Stimulated activated CD4-positive, alpha-beta T cell treated with anti-CD3 and anti-CD28 coated beads, Interleukin-12 subunit alpha, Interleukin-12 subunit beta, amount 100 ng/mL, for 4 hours (primary cell): ENCODE measurements at places on chromosomes 16 and 17.

DNA sequence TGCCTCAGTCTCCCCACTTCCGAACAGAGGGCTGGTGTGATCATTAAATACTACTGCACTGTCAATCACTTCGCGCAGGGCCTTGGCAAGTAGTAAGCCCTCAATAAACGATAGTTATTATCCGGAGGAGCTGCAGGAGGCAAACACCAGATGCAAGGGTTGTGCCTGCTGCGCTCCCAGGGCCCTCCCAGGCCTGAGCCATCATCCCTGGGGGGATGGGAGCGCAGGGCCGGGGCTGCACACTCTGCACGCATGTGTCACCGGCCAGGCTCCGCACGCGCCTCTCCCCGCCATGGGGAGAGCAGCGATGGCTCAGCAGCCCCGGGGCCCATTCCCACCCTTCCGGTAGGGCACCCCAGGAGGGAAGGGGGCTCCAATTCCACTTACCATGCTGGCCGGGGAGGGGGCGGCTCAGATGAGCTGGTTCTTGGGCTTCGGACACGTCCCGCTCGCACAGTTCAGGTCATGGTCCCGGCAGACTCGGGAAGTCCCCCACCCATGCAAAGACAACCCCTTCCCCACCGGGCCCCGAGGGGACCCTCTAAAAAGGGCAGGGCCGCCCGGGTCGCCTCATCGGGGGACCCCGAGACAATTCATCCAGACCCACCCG lies 681 bp downstream of the XPO6 start:
- DNase-seq: peak; percentile 67

DNA sequence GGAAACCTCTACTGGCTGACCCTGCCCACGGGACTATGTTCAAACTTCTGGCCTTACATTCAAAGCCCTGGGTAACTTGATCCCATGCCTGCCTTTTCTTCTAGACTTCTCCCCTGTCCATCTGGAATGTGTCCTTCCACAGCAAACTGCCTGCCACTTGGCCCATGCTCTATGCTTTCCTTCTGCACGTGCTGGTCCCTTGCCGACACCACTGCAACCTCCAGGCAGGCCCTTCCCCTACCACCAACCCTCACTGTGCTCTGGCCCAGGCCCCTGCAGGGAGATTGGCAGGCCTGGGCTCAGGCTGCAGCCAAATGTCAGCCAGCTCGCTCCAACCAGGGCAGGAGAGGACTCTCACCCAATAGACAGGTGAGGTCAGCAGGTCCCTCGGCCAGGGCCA lies 11.0 kb downstream of the HSD11B2 start:
- no peak for DNase-seq

DNA sequence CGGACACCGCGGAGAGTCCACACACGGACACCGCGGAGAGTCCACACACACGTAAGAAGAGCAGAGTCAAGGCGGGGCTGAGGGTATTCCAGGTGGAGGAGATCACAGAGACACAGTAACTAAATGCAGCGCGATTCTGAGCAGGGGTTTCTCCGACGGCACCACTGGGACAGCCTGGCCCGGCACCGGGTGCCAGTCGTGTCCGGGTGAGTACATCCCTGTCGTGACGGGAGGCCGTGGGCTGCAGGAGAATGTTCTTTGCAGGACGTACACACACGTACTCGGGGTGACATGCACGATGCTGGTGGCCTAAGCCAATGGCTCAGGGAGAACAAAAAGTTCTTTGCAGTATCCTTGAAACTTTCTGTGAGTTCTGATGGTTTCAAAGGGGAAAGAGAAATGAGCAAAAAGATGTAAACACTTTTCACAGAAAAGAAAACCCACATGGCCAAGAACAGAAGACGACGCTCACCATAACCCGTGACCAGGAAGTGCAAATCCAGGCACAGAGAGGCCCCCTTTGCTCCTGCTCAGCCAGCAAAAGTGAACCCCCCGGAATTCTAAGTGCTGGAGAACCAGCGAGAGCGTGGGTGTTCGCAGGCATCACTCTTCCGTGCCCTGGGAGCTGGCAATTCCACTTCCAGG lies 53.7 kb upstream of the METRNL start:
- no peak for DNase-seq

GRCh38 chr16:27784351-27785306 lies 234.7 kb downstream of the KATNIP start:
- DNase-seq: no peak

DNA sequence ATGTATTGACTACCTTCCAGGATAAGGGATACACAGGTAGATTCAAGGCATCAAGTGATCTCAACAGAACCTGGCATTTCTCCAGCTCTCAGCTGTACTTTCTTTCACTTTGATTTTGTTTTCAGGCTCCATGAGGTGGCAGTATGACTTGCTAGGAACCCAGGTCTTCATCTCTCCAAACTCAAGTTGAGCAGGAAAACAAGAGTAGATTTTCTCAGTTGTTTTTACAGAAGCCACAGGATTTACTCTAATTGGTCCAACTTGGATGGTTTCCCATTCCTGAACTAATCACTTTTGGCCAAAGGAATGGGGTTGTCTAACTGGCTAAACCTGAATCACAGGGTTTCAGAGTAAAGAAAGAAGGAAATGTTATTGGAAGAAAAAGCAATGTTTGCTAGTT lies 146.6 kb downstream of the TRIM37 start:
- no peak for DNase-seq

DNA sequence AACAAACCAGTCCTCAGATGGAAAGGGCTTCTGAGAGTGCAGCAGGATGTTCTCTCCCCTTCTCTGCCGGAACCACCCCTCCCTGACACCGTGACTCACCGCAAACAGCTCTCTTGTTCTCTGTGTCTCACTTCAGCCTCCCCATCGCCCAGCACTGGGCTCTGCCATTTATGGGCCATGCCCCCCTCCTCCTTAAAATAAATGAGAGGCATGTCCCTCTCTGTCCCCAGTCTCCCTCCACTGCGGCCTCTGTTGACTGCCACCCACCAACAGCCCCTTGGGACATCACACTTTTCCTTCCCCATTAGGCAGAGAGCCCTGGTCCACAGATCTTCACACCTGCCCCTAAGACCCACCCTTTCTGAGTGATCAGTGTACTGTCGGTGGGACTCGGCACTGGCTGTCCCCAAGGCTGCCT lies 6.3 kb downstream of the CCDC102A start:
- DNase-seq: peak; percentile 56

DNA sequence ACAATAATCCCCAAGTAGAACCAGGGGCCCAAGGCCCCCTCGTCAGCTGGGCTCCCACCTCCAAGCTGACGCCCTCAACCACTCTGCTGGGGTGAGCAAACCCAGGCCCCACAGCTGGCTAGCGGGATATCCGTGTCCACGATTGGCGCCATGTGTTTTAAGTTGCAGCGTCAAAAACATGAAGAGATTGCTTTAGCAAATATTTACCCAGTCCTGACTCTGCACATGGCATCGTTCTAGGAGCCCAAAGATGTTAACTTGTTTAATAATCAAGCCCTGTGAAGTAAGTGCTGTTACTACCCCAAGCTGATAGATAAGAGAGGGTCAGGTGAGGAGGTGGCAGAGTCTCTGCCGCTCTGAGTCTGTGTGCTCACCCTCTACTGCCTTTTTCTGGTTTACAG lies 344 bp upstream of the SEPTIN12 start:
- DNase-seq: no peak

DNA sequence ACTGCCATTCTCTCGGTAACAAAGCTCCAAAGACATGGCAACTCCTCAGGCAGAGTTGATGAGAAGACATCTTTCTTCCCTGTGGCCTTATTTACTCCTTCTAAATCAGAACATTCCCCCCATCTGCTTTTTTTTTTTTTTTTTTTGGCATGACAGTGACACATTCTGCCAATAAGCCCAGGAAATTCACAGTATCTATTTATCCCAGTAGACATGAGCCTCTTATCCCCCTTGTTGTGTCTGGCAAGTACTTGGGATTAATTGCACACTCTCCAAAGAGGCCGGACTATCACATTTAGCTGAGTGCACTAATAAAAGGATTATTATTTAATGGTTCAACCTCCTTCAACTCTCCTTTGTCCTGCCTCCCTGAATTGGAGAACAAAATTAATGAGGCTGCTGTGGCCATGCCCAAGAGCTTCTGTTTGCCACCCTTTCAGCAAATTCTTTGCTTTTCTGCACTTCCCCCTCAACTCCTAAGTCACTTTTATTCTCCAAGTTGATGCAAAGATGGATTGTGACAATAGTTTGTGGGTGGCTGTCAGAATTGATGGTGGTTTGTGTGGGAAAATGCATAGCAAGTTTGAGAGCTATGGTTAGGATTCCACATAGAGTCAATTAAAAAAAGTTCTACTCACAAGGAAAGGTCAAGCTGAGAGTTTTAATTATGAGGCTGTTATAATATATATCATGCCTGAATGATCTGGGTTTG lies 47.2 kb downstream of the GPR139 start:
- DNase-seq: no peak

DNA sequence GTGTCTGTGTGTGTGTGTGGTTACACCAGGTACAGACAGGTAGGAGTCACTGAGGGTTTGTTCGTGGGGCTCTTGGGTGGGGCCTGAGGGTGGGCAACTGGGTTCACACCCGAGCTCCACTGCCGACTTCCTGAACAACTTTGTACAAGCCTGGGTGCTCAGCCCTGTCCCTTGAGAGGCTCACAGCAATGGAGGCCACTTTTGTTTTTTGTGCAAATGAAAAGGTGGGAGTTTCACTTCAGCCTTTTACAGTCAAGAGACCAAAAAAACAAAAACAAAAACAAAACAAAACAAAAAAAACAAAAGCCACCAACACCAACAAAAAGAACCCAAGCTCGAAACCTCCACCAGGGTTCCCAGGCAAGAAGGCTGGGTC lies 2.4 kb downstream of the RHBDF2 start:
- DNase-seq: no peak

- no peak for DNase-seq
Measured at GRCh38 chr17:46061435-46061834, 62.4 kb downstream of the STH start.

DNA sequence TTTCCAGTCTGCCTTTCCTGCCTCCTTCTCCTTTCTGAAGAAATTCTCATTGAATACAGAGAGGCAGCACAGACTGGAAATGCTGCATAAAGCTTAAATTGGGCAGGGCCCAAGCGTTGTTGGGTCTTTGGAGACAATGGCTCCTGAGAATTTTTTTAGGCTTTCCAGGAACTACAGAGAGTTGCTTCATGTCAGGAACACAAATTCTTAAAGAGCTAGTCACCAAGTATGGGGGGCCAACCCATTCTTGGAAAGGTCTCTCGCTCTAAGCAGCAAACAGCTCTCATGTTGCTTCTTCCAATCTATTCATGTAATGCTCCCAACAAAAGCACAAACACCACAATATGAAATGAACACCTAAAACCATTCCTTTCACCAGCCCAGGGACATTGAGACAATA lies 6.9 kb downstream of the HNF1B start:
- DNase-seq: no peak

DNA sequence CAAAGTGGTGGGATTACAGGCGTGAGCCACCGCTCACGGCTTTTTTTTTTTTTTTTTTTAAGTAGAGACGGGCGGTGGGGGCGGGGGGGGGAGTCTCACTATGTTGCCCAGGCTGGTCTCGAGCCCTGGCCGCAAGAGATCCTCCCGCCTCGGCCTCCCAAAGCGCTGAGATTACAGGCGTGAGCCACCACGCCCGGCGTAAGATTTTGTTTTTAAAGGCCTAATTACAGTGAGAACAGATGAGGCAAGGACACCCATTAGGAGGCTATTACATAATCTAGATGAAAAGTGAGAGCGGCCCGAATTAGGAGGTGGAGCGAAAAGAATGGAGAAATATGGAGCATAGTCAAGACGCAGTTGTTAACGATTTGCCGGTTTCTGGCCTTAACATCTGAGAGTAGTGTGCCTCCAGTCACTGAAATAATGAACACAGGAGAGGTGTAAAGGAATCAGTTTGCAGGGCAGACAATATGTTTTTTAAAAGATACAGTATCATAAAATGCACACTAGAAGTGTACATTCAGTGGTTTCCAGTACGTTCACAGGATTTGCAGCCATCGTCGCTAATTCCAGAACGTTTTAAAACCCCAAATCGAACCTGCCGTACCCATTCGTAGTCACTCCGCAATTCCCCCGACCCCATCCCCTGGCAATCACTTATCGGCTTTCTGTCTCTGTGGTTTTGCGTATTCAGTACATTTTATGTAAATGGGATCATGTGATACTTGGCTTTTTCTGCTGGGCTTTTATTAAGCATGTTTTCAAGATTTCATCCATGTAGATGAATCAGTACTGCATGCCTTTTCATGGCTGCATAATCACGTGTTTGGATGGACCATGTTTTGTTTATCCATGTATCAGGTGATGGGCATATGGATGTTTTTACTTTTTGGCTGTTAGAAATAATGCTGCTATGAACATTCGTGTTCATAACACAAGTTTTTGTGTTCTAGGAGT lies 1.4 kb upstream of the SLX4 start:
- no peak for DNase-seq

DNA sequence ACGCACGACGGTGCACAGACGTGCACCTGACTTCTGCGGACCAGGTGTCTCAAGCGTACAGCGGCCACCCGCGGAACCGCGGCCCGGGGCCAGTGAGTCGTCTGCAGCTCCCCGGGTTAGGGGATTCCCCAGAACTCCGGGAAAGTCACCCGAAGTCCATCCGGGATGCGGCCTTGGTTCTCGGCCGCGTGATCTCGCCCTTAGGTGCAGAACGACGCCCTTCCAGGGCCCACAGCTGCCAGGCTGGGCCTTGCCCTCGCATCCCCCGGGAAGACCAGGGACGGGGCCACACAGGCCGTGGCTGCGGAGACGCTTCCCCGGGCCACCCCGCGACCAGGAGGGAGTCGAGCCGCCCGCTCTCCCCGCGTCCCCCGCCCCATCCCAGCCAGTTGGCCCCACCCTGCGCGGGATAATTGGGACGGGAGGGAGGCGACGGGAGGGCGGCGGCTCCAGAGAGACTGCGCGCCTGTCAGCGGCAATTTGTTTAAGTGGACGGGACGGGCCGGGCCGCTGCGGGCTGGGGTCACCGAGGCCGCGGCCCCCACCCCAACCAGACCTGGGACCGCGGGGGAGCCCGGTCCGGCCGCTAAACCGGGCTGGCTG lies 3.6 kb upstream of the TBX2 start:
- no peak for DNase-seq

DNA sequence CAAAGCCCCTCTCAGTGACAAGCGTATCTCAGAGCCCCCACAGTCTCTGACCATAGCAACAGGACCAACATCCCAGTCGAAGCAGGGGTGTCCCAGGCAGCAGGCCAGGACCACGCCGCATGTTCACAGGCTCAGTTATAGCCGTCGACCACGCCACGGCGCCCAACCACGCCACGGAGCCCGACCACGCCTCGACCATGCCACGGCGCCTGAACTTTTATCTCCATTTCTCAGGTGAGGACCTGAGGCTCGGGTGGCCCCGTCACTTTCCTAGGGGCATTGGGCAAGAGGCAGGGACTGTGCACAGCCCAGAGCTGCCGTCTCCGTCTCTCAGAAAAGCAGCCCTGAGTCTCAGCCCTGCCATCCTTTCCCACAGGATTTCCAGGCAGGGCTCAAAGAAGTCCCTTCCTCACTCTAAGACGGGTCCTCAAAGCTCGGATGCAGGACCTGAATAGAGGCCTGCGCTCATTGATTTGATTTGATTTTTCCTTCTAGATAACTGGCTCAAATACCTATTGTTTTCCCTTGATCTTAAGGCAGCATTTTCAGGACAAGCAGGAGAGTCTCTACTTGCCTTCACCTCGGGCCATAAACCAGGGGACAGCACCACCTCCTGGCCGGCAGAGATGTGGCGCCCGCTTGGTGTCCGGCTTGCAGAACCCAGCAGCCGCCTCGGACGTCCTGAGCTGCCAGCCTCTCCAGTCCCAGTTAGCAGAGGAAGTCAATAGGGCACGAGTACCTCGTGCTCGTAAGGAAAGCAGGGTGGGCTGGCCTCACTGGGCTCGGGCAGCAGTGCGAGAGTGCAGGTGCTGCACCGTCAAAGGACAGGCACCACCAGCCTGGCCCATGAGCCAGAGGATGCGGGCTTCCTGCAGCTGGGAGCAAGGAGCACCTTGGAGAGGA lies 38.8 kb downstream of the C16orf95 start:
- DNase-seq: peak; percentile 20

GRCh38 chr16:51557670-51558069 lies 406.6 kb upstream of the SALL1 start:
- no peak for DNase-seq
